ENCODE measurements at places on chromosomes 7 and 10. TPM values are rescaled to one million over a fixed set of nuclear protein-coding genes. Genes with fewer than 3 reads are reported as not detected.

RPP30 gene
- total RNA-seq, result 38.1 TPM

COL28A1 gene
- 2.2 TPM for total RNA-seq

HKDC1 gene
- total RNA-seq, result not detected

NUDT13 gene
- 1.6 TPM for total RNA-seq

SEPHS1 gene
- 23.1 TPM for total RNA-seq

LIPK gene
- 2.6 TPM for total RNA-seq

GRID2IP gene
- 0.16 TPM for total RNA-seq

DTX2 gene
- total RNA-seq, result 61.6 TPM

PTPRN2 gene
- total RNA-seq, result 1.8 TPM

DKK1 gene
- total RNA-seq, result 18.5 TPM

MBLAC1 gene
- total RNA-seq, result 2.6 TPM

OR2A5 gene
- total RNA-seq, result not detected

ASAH2 gene
- 2.4 TPM for total RNA-seq

GSTO2 gene
- total RNA-seq, result 19.0 TPM

TLX1 gene
- not detected for total RNA-seq

ZMYND11 gene
- total RNA-seq, result 35.4 TPM

ADIRF gene
- total RNA-seq, result 82.4 TPM

FOXI2 gene
- not detected for total RNA-seq

PNLIP gene
- not detected for total RNA-seq

LEP gene
- 7.6 TPM for total RNA-seq

VSTM4 gene
- total RNA-seq, result 4.4 TPM

ADRB1 gene
- total RNA-seq, result 0.56 TPM

FKBP6 gene
- not detected for total RNA-seq

ZNF117 gene
- total RNA-seq, result 8.2 TPM

AKR1B15 gene
- not detected for total RNA-seq

LYZL2 gene
- not detected for total RNA-seq

PRLHR gene
- total RNA-seq, result not detected

HOGA1 gene
- 5.9 TPM for total RNA-seq

PSD gene
- total RNA-seq, result 2.1 TPM

ZNF316 gene
- 20.8 TPM for total RNA-seq

RSPH10B2 gene
- total RNA-seq, result not detected

KCTD7 gene
- 7.2 TPM for total RNA-seq

PHKG1 gene
- 3.5 TPM for total RNA-seq

AGMO gene
- total RNA-seq, result not detected

NEUROD6 gene
- not detected for total RNA-seq

DYDC1 gene
- not detected for total RNA-seq

FAM131B gene
- total RNA-seq, result 0.19 TPM

CDHR1 gene
- total RNA-seq, result 160 TPM

HABP2 gene
- total RNA-seq, result not detected

CAV2 gene
- 108 TPM for total RNA-seq

RPEL1 gene
- not detected for total RNA-seq

APBB1IP gene
- 3.9 TPM for total RNA-seq

All from suprapubic skin (tissue), 4 donors.